ENCODE measurements at places on chromosomes 1 and 21.

- no peak for DNase-seq
Measured at GRCh38 chr1:39672551-39672947, 642 bp upstream of the NT5C1A start.

DNA sequence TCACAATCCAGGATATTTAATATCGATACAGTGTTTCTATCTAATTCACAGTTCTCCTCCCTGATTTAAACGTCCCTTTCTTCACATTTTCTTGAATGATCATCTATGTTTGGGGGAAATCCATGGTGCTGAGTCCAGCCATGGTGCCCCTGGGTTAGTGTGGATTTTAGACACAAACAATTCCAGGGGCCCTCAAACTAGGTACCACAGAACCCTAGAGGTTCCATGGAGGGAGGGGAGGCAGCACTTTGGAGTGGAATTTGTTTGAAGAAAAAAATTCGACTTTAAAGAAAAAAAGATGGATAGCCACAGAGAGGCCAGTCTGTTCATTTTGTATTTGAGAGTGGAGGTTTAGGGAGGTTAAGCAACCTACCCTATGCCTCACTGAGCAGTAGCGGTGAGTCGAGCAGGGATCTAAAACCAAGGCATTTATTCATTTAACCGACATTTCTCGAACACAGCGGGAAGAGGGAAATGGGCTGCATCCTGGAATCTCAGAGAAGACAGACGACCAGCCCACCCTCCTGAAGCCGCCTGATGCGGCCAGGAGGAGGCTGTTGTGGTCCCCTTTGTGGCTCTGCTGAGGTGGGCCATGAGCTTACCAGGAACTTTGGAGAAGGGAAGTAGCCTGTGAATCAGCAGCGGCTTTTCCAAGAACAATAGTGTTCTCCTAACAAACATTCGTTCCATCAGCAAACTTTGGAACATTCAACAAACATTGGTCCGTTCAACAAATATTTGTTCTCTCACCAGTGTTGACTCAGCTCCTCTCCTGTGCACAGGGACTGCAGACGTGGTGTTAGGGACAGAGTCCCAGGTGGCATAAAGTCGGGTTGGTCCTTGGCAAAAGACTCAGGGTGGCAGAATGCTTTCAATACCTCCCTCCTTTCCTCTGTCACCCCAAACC, 103.5 kb upstream of the ZBTB40 start:
- DNase-seq, result peak; percentile 40

DNA sequence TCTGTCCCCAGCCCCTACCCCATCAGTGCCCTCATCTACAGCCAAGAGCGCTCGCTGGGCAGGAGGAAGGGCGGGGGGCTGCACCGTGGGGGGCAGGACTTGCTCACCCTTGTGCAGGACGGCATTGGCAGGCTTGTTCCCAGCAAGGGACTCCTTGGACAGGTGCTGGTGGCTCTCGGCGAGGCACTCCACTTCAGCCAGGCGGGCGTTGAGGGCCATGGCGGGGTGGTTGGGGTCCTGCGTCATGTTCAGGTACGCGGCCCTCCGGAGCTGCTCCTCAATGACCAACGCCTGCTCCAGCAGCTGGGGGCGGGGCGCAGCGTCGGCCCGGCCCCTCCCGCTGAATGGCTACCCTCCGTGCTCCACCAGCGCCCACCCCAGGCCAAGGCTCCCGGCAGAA, 64.0 kb downstream of the KCNAB2 start:
- DNase-seq, result no peak

- no peak for DNase-seq
Measured at GRCh38 chr1:61299463-61299862, 217.1 kb downstream of the NFIA start.

DNA sequence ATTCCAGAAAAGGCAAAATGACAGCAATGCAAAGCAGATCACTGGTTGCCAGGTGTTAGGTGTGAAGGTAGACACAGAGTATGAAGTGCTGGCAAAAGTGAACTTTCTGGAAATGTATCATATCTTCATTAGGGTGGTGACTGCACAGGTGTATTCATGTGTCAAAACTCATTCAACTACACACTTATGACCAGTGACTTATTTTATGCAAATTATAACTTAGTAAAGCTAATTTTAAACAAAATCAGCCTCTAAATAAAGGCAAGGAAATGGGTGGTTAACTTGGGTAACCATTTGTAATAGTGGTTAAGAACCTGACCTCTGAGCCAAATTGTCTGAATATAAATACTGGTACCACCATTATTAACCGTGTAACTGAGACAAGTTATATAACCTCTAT, 7.4 kb downstream of the COP1 start:
- DNase-seq, result no peak

GRCh38 chr1:36327421-36328087, 4.1 kb upstream of the EVA1B start:
- DNase-seq, result peak; percentile 62

All from NCI-H774 (cell line).